ENCODE measurements at places on chromosomes 4 and X.

DNA sequence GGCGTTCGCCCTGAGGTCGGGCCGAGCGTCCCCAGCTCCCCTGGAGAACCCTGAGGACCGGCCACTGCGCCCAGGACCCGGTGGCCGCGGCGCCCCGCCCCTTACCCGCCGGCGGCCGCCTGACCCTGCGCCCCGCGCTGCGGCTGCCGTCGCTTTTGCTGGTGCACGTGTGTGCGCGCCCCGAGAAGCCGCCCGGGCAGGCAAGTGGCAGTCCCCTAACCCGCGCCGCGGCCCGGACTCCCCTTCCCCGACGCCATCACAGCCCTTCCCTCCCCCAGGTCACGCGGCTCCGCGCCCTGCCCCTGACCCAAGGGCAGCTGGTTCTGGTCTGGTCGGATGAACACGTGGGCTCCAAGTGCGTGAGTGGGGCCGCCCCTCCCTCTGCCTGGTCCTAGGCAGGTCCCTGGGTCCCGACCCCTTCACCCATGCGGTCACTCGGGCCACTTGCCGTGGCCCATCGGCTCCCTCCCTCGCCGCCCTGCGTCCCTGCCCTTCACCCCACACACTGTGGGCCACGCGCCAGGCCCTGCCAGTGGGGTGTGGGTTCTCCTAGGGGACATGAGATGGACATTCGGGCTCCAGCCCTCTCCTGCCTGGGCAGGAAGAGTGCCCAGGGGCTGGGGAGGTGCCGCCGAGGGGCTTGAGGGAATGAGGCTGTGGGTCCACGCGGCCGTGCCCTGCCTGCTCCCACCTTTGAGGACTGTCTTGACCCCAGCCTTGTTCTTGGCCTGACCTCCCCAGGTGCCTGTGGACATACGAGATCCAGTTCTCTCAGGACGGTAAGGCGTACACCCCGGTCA, 8.0 kb upstream of the FGFRL1 start:
- DNase-seq, result no peak

GRCh38 chrX:42821803-42822443, 44.0 kb upstream of the PPP1R2C start:
- DNase-seq, result no peak

- DNase-seq, result no peak
Measured at GRCh38 chrX:111847491-111848133, 28.4 kb upstream of the TRPC5OS start.

GRCh38 chr4:184416913-184417734, 57.2 kb downstream of the IRF2 start:
- peak; percentile 56 for DNase-seq

DNA sequence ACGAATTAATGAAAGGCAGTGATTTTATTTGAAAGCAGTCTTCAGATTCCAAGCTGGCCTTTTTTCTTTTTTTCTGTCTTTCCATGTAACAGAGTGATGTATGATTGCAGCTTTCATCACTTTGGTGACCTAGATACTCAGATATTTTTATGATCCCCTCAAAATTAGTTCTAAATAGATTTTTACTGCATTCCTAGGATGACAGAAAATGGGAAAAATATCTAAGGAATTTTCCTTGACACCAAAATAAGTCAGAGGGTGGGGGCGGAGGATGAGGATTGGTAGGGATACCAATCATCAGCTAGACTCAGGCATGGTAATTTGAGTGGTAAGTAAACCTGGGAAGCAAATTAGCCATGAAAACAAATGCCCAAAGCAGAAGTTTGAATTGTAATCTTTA, 11.9 kb upstream of the HMGB2 start:
- no peak for DNase-seq

DNA sequence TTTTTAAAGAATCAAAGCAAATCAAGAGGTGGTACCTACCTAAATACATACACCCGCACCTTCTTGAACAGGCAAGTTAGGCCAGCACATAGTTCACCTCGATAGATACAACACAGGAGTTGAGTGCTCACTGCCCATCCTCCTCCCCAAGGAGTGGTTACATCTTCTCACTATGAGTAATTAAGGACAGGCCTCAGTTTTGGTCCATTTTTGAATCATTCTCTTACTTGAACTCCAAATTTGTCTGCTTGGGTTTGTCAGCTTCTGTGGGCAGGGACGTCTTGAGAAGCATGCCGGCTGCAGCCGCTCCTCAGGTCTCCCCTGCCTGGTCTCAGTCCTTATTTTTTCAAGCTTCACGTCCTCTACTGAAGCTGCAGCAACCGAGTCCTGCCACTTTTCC, 190.6 kb upstream of the RBPJ start:
- DNase-seq, result no peak

GRCh38 chrX:10897768-10898167, 213.4 kb upstream of the HCCS start:
- DNase-seq, result no peak

DNA sequence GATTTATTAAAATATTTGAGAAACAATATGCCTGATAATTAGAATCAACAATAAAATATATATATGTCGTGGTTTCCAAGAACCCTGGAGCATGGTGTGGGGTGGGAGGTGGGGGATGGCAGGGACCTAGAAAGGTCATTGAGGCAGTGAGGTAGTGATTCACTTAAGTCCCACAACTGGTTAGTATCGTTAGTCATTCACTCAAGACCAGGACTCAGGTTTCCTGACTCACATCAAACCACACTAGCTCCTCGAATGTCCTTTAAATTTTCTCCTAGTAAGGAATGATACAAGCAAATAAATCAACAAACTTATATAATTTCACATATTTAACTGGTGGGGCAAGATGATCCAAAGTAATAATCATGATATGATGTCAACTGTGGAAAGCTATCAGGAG, 158.8 kb upstream of the AADAT start:
- DNase-seq, result no peak

- DNase-seq, result no peak
Measured at GRCh38 chr4:124372916-124373315, 339.6 kb downstream of the ANKRD50 start.

GRCh38 chrX:108275732-108276131, 162.5 kb downstream of the COL4A6 start:
- no peak for DNase-seq

- DNase-seq, result peak; percentile 91
Measured at GRCh38 chrX:101415180-101416145, 7.4 kb downstream of the HNRNPH2 start.
